ENCODE measurements at places on chromosomes 3 and 15. TPM values are rescaled to one million over a fixed set of nuclear protein-coding genes. Genes with fewer than 3 reads are reported as not detected.

The GOLGA6D gene
- total RNA-seq, result not detected

The ZNF860 gene
- total RNA-seq, result 2.2 TPM

The CCR5 gene
- 0.47 TPM for total RNA-seq

The CKMT1B gene
- total RNA-seq, result 1.9 TPM

The ATP13A5 gene
- not detected for total RNA-seq

The ROBO2 gene
- total RNA-seq, result 61.7 TPM

The GABPB1 gene
- 35.2 TPM for total RNA-seq

The ABCF3 gene
- total RNA-seq, result 65.3 TPM

The LRRC49 gene
- total RNA-seq, result 28.7 TPM

The CCRL2 gene
- 2.6 TPM for total RNA-seq

Measured in metanephros (tissue), 2 donors.